EL (cell line): ENCODE measurements at places on chromosomes 12 and 14.

DNA sequence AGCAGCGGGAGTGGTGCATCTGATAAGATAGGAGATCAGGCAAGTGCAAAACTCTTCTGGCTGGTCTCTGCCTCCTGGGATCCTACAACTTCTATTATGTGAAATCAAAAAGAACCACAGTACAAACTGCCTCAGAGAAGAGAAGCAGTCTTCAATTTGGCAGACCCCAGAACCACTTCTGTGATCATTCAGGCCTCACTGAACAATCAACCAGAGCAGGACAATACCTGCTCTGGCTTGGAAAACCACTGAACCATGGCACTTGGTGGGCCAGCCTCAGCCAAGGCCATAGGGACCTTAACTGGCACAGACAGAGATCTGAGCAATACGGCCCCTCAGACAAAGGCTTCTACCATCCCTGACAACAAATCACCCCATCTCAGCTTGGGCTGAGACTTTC, 103.0 kb downstream of the NDUFA12 start:
- no peak for DNase-seq

DNA sequence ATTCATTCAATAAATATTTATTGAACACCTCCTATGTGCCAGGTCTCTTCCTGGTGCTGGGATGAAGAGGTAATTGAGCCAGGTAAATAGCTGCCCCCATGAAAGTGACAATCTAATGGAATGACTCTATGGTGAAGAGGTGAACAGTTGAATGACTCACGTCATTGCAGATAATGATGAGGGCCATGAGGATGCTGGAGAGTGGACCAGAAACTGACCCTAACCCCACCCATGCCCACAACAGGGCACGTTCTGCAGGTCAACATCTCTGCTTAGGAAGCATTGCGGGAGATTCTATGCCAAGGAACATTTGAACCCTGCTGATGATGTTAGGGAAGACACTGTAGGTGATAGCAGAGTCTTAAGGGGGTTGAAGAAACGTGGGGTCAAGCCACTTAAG, 788.9 kb upstream of the TBX3 start:
- DNase-seq: no peak

GRCh38 chr12:66584673-66585072, 94.2 kb downstream of the GRIP1 start:
- peak; percentile 5 for DNase-seq

- DNase-seq: no peak
Observed at GRCh38 chr14:53409289-53409688, 256.2 kb upstream of the DDHD1 start.

GRCh38 chr12:27623645-27624044, 72.6 kb upstream of the REP15 start:
- DNase-seq: peak; percentile 29

GRCh38 chr14:89624500-89625156, 207.6 kb upstream of the FOXN3 start:
- no peak for DNase-seq

- no peak for DNase-seq
Observed at GRCh38 chr14:24794644-24795305, 160.8 kb upstream of the GZMB start.

GRCh38 chr14:105505101-105505500, 14.1 kb downstream of the TEDC1 start:
- DNase-seq: no peak

- peak; percentile 42 for DNase-seq
Observed at GRCh38 chr12:99386907-99387306, 260.6 kb upstream of the GARIN6 start.

GRCh38 chr14:37824939-37825712, 229.7 kb downstream of the TTC6 start:
- DNase-seq: no peak

- no peak for DNase-seq
Observed at GRCh38 chr12:58250077-58250476, 308.7 kb downstream of the ATP23 start.

DNA sequence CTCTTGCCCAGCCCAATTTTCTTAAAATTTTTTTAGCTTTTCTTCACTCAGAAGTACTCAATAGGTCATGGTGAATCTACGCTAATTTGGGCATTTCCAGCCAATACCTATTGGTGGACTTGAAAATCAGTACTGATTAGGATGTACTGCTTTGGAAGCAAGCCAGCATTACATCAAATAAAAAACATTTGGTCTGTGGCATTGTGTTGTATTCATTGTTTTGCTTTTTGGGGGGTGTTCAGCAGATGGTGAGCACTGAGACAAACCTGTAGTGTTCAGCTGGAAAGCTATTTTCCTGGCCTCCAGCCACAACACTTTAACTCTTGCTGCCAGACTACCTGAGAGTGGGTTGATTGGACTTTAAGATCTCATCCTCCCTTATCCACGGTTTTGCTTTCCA, 4.0 kb downstream of the MAPKAPK5 start:
- DNase-seq: peak; percentile 13

DNA sequence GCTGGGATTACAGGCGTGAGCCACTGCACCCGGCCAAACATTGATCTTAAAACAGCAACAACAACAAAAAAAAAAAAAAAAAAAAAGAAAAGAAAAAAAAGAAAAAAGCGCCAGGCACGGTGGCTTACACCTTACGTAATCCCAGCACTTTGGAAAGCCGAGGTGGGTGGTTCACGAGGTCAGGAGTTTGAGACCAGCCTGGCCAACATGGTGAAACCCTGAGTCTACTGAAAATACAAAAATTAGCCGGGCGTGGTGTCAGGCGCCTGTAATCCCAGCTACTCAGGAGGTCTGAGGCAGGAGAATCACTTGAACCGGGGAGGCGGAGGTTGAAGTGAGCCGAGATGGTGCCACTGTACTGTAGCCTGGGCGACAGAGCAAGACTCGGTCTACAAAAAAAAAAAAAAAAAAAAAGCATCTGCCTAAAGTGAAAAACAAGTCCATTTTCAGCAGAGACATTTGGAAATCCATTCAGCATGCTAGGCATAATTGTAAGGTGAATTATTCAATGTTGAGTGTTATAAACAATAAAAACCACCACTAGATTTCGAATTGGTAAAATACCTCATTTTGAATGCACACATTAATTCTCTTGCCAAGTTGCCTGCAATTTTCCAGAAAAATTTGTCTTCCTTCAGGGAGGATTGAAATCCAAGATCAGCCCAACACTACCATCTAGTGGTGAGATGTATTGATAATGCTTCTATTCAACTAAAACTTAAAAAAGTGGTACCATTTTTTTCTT, 8.0 kb upstream of the CERS5 start:
- peak; percentile 73 for DNase-seq

DNA sequence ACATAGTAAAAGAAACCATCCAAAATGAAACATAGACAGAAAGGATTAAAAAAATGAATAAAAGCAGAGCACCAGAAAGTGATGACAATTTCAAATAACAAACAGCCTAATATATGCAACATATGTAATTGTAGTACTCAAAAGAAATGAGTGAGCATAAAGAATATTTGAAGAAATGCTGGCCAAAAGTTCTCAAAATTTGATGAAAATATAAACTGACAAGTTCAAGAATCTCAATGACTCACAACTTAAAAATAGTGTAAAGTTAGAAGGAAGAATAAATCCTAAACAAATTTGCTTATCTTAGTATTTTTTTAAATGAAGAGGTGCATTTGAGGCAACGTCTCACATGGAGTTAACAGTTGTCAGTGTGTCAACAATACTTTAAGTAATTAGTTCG, 498.9 kb downstream of the SLC6A15 start:
- no peak for DNase-seq

DNA sequence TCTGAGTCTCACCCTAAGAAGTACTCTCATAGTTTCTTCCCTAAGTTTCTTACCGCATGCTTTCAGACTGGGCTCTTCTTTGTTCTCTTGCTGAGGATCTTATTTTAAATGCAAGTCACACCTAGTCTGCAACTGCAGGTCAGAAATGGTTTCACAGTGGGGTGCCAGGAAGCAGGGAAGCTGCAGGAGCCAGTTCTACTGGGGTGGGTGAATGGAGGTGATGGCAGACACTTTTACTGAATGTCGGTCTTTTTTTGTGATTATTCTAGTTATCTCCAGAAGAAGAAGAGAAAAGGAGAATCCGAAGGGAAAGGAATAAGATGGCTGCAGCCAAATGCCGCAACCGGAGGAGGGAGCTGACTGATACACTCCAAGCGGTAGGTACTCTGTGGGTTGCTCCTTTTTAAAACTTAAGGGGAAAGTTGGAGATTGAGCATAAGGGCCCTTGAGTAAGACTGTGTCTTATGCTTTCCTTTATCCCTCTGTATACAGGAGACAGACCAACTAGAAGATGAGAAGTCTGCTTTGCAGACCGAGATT, 1.7 kb downstream of the FOS start:
- no peak for DNase-seq

GRCh38 chr12:19093218-19093617, 36.3 kb upstream of the PLEKHA5 start:
- peak; percentile 22 for DNase-seq

GRCh38 chr14:71799841-71800240, 132.4 kb upstream of the RGS6 start:
- DNase-seq: no peak

DNA sequence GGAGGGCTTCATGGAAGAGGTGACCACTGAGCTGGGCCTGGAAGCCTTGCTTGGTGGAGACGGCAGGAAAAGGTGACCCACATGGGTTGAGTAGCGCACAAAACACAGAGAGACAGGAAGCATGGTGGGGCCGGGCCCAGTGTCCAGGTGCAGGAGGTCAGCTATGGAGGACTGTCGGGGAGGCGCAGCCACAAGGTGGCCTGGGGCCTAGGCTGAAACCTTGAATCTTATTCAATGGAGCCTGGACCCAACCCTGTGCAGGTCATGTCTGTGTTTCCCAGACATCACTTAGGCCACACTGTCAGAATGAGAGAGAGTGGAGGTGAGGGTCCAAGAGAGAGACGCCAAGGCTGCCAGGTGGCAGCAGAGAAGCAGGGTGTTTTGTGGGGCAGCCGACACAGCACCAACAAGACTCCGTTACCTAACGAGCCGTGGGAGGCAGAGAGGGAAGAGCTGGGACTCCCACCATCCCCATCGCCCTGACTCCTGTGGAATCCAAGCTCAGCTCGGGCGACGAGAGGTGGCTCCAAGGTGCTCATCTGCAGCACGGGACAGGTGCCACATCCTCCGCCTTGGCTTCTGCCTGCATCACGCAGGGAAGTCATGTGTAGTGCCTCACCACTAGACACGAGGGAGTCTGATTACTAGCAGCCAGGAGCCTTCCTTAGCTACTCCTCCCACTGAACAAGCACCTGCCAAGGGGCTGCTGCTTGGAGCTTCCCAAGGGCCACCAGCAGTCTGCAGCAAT, 38.7 kb downstream of the DEGS2 start:
- no peak for DNase-seq

DNA sequence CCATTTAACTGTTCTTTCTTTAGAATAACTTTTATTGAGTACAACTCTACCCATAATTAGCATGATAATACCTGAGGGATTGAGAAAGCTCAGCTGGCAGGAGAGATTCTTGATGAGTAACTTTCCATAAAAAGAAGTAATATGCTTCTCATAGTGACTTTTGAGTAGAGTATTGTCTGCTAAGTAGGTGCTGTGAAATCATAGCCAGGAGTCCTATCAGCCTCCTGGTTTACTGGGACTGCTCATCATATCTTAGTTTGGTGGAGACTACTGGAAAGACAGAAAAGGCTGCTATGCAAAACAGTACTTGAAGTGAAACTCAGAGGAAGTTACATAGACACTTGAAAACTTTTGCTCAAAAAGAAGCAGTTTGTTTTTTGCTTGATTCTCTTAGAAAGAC, 113.3 kb upstream of the ATP2B1 start:
- DNase-seq: no peak

GRCh38 chr14:105124823-105125222, 43.8 kb downstream of the JAG2 start:
- no peak for DNase-seq

GRCh38 chr12:118850244-118850825, 131.0 kb upstream of the SRRM4 start:
- no peak for DNase-seq

DNA sequence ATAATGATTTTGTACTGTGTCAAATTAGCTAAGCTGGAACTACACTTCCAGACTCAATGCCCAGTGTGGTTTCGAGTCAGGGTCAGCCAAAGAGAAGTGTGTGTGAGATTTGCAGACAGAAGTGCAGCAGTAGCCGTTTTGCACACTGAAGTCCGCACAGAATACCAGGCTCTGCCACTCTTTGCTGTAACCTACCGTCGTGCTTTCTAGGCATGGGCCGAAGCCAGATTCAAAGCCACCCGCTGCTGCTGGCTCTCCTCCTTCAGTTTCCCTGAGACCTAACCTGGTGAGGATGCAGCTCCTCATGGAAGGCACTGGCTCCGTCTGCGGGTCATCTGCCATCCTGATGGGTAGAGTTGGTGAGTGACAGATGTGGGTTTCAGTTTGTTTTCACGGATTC, 48.8 kb downstream of the LRTM2 start:
- no peak for DNase-seq

- DNase-seq: no peak
Observed at GRCh38 chr12:108805136-108805535, 52.2 kb downstream of the SSH1 start.

- peak; percentile 13 for DNase-seq
Observed at GRCh38 chr12:98422812-98423211, 92.6 kb upstream of the TMPO start.

DNA sequence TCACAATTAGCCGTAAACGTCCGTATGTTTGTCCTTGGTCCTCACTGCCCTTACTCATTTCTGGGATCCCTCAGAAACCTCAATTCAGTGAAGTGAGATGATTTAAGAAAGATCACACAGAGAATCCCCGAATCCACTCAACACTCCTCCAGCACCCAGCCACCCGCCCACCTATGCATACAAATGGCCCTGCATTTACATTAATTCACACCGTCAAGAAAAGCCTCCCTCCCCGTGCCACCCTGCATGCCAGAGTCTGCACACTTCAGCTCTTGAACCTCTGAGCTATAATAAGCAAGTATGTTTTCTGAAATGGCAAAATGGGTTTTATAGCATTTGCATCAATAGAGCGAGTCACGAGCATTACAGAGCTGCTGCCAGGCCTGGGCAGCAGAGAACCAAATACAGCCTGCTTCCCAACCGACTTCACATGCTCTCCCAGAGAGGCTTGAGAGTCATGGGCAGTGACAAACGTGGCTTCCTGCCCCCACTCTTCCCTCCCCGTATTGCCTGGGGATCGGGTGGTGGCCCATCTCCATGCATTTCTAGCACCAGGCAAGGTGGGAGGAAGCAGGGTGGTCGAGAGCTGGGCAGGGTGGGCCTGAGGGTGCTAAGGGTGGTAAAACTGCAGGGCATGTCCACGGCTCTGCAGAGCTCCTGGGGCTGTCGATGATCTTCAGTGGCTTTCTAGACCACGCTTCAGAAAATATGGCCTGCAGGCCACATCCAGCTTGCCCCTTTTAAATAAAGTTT, 177.6 kb downstream of the RIMBP2 start:
- no peak for DNase-seq

DNA sequence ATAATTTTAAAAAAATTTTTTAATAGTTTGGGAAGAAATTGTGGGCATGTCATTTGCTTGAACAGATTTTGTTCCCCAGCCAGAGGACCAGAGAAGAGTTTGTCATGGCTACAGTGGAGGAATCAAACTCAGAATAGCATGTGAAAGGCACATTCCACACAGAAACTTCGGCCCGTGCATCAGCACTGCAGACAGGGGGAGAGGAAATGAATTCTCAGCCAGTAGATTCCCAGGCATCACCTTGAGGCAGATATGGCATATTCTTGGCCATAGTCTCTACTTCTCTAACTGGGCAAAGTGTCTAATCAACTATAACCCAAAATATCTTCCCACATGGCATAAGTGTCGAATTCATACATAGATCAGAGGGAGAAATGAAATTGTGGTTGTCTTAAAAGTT, 153.3 kb downstream of the PRKCH start:
- DNase-seq: no peak

GRCh38 chr14:52948039-52948438, 2.8 kb downstream of the FERMT2 start:
- no peak for DNase-seq

- no peak for DNase-seq
Observed at GRCh38 chr14:79920180-79920692, 291.1 kb downstream of the DIO2 start.
